ENCODE measurements at places on chromosomes 16 and 17.

- no peak for DNase-seq
Measured at GRCh38 chr16:54048586-54049495, 237.7 kb downstream of the IRX3 start.

GRCh38 chr17:57597531-57598453, 147.3 kb downstream of the CCDC182 start:
- peak; percentile 83 for DNase-seq

DNA sequence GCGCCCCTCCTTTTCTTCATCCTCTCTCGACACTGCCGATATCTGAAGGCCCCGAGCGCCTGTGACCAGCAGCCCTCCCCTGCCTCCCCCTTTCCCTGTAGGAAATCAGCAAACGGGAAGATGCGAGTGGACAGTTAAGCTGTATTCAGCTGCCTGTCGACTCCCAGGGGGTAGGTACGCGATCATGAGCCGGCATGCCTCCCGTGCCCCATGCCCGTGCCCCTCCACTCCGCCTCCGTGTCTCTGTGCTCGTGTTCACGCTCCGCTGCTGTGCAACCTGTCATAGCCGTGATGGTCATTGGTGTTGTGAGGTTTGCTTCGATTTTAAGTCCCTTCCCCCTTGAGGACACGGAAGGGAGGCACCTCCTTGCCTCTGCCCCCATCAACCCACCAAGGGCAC, 34.4 kb downstream of the CACNA1G start:
- DNase-seq, result no peak

DNA sequence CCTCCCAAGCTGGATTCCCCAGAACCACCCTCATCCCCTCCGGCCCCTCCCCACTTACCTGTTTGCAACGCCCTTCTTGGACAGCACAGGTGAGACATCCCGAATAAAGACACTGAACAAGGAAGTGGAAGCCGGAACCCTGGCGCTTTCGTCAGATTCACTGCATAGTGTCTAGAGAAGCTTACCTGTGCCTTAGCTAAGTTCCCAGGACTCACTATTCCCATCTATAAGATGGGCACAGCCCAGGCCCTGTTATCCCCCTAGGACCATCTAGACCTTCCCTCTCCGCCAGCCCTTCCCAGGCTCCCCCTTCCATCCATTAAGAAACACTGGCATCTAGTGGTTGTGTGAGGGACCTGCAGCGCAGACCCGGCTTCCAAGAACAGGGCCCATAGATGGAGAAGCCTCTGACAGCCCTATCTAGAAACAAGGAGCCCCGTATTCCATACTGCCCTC, 26.9 kb upstream of the RPL38 start:
- peak; percentile 71 for DNase-seq

GRCh38 chr16:81385031-81385756, 59.4 kb upstream of the CMIP start:
- no peak for DNase-seq

- DNase-seq, result peak; percentile 92
Measured at GRCh38 chr16:11079652-11080187, 135.4 kb downstream of the CLEC16A start.

DNA sequence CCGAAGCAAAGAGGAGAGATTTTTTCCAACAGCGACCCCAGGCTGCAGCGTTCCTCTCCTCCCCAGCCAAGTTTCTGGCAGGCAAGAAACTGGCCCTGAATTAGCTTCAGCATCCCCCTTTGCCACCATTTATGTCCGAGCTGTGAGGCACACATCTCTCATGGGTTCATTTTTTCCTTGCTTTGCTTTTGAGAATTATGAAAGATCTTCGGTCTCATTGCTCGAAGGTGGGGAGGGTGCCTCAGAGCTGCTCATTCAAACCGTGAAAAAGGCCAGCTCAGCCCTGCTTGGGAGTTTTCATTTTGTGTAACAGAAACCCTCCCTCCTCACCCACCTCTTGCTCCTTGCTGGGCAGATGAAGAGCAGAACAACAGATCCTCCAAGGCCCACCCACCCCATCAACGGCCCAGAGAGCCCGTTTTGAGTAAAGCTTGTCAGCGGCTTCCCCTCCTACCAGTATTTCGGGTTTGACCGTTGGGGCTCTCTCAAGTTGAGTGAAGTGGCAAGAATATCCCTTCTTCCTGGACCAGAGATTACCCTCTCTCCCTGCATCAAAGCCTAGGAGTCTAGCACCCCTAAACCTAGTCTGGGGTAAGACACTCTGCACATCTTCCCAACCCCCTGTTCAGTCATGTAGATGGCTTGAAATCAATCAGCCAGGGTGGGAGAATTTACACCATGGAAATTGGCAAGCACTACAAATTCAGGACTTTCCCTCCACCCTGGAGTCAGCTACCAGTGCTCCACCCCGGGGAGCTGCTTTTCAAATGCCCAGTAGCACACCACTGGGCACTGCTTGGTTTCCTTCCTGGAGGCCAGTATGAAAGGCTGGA, 1.8 kb downstream of the CCR7 start:
- DNase-seq, result no peak

GRCh38 chr17:40727447-40728231, 24.1 kb upstream of the KRT24 start:
- peak; percentile 17 for DNase-seq

- DNase-seq, result peak; percentile 25
Measured at GRCh38 chr17:29749045-29749825, 126.5 kb upstream of the CORO6 start.

- no peak for DNase-seq
Measured at GRCh38 chr17:285751-286422, 66.7 kb downstream of the RPH3AL start.

DNA sequence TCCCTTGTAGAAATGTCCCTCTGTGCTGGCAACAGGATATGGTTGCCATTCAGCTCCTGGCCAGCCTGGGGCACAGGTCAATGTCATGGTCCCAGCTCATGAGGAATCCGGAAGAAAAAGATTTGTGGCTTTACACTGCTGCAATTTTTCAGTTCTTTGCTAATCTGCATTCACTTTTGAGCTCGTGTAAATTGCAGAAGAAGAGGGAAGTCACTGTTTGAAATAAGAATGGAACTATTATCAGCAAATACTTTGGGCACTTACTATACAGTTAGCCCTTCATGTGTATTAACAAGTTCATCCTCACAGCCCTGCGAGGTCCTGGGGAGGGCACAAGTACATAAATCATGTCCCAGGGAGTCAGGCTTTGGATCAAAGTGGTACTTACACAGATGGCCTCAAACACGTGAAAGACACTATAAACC, 14.2 kb downstream of the SLC47A2 start:
- no peak for DNase-seq

- DNase-seq, result no peak
Measured at GRCh38 chr16:51968749-51969148, 578.2 kb downstream of the TOX3 start.

GRCh38 chr17:40069751-40070708, 7.3 kb downstream of the THRA start:
- DNase-seq, result peak; percentile 72

- DNase-seq, result no peak
Measured at GRCh38 chr16:85117418-85117817, 5.1 kb upstream of the CIBAR2 start.

DNA sequence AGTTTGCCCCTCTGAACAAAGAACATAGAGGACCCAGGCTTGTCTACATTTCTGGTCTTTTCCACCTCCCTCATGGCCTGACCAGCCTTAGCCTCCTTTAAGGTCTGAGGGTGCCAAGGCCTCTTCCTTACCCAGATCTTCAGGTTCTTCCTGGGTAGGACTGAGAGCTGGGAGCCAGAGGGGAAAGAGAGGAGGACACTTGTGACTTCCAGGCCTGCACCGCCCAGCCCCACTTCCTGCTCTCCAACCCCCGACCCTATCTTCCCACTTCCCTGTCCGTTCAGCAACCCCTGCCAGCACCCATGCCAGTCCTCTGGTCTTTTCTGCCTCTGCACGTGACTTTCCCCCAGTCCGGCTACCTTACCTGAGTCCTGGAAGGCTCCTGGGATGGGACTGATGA, 534 bp downstream of the PRSS36 start:
- DNase-seq, result no peak

GRCh38 chr17:57255182-57255775, 1.0 kb upstream of the MSI2 start:
- DNase-seq, result no peak

DNA sequence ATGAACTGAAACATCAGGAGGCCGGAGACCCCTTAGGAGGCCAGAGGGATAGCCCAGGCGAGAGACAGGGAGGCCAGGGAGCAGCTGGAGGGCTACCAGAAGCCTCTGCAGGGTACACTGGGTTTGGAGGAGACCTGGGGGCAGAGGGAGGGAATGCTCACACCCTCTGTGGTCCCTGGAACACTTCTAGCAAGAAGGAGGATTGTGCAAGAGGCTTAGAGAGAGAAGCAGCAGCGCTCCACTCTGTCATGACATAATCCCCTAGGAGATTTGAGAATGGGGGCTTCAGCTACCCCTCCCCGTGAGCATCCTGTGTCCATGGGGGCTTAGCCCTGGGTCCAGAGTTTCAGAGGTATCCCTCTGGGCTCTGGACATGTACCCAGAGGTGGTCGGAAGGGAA, 15.8 kb downstream of the GPR142 start:
- DNase-seq, result no peak

- DNase-seq, result no peak
Measured at GRCh38 chr17:65657251-65657828, 95.9 kb upstream of the AXIN2 start.

DNA sequence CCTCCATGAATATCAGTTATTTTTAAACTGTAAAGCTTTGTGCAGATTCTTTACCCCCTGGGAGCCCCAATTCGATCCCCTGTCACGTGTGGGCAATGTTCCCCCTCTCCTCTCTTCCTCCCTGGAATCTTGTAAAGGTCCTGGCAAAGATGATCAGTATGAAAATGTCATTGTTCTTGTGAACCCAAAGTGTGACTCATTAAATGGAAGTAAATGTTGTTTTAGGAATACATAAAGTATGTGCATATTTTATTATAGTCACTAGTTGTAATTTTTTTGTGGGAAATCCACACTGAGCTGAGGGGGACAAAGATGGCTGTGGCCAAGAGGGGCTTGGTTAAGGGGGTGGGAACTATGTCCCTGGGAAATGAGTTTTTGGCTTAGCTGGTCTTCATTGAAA, 2.3 kb downstream of the CCL11 start:
- no peak for DNase-seq

DNA sequence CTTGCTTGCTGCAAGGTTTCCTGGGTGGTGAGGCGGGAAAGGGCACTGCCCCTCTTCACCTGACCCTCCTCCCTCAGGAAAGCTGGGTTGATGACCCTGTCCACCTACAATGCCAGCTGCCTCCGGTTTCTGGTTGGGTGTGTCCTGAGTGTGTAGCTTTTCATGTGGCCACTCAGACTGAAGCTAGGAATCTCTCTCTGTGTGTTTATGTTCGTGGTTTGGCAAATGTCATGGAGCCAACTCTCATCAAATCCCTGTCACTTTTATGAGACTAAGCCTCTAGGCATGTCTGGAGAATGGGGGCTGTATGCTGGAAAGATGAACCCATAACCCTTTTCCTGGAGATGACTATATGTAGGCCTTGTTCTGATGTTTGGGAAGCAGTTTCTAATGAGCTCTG, 17.1 kb downstream of the PLEKHG4 start:
- peak; percentile 76 for DNase-seq

- no peak for DNase-seq
Measured at GRCh38 chr16:88055356-88055755, 104.1 kb downstream of the BANP start.

GRCh38 chr16:17070882-17071592, 399.7 kb downstream of the XYLT1 start:
- no peak for DNase-seq

DNA sequence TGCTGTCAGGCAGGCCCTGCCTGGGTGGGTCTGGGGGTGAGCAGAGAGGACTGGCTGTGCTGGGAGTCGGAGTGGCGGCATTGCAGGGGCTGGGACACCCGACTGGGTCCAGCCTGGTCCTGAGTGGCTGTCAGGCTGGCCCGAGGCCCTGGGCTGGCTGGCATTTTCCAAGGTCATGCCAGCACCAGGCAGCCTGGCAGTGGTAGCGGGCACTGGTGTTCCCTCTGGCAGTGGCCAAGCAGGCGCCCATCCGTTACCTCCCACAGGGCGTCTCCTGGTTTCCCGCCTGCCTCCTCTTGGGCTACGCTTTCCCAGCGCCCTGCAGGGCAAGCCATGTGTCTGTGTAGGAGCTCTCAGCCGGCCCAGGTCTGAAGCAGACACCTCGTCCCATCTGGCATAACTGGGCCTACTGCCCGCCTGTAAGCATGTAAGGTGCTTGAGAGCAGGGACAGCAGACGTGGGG, 5.7 kb upstream of the PKMYT1 start:
- DNase-seq, result no peak

DNA sequence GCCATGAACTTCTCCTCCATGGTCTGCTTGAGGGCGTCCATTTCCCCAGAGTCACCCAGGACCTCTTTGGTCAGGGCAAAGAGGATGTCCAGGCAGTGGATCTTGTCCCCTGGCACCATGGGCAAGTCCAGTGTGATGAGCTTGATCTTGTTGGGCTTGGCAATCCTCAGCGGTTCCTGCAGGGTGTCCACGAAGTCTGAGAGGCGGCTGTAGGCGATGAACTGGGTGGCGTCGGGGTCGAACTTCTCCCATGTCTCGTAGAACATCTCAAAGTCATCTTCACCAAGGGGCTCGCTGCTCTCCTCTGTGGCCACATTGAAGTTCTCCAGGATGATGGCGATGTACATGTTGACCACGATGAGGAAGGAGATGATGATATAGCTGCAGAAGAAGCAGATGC, 9.0 kb upstream of the CD79B start:
- no peak for DNase-seq

DNA sequence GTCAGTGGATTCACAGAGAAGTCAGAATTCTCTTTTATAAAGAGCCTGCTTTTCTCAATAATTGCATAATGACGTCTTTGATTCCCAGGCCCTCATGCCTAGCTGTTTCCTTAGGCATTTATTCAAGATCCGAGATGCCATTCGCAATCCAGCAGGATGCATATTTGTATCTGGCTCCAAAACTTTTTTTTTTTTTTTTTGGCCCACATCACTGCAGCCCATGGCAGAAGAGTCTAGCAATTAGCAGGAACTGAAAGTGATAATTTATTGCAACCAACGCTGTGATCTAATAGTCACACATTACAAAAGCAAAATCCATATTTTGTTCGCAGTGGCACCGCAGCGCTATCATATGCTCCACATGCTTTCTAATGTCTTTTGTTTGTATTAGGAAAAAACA, 503.4 kb downstream of the MAF start:
- DNase-seq, result no peak

DNA sequence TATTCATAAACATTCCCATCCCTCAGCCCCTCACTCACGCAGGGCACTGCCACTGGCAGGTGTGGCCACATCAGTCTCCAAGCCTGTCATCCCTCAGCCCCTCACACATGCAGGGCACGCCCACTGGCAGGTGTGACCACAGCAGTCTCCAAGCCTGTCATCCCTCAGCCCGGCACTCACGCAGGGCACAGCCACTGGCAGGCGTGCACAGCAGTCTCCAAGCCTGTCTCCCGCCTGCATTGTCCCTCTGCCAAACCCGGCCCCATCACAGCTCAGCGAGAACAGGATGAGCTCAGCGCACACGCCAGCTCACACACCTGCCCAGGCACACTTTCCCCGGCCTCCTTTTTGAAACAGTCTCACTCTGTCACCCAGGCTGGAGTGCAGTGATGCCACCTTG, 11.4 kb upstream of the KREMEN2 start:
- DNase-seq, result no peak
